Stimulated activated CD4-positive, alpha-beta T cell treated with anti-CD3 and anti-CD28 coated beads, Interleukin-12 subunit alpha, Interleukin-12 subunit beta, amount 100 ng/mL, for 4 hours (primary cell): ENCODE measurements at places on chromosomes 16 and 17.

DNA sequence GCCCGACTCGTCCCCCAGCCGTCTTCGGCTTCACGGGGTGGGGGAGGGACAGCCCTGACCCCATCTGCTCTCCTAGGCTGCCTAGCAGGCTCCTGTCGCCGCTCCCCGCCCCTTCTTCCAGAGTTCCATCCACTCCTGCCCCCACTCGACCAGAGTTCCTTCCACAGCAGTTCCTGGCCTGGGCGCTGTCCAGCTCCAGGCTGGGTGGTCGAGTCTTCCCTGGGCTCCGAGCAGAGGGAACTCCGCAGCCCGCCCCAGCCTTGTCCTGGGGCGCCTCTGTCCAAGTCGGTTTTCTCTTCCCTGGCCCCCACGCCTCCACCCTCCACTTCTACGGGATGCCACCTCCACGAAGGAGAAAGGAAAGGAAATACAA is 1.4 kb downstream of the PYY start:
- no peak for DNase-seq

GRCh38 chr17:46020023-46020761 is 21.1 kb downstream of the STH start:
- peak; percentile 18 for DNase-seq

- no peak for DNase-seq
Measured at GRCh38 chr17:11298401-11298800, 57.4 kb downstream of the SHISA6 start.

GRCh38 chr17:29669266-29669665 is 46.6 kb upstream of the CORO6 start:
- DNase-seq = no peak

- no peak for DNase-seq
Measured at GRCh38 chr17:4676791-4677190, 27.1 kb downstream of the PELP1 start.

GRCh38 chr17:56659622-56660021 is 66.1 kb downstream of the NOG start:
- DNase-seq = no peak
